Stimulated activated CD8-positive, alpha-beta memory T cell treated with anti-CD3 and anti-CD28 coated beads, Interleukin-15, amount 100 ng/mL, for 48 hours (primary cell): ENCODE measurements at places on chromosomes 1 and 21.

- DNase-seq, result no peak
Observed at GRCh38 chr1:227994632-227995300, 12.0 kb upstream of the WNT3A start.

DNA sequence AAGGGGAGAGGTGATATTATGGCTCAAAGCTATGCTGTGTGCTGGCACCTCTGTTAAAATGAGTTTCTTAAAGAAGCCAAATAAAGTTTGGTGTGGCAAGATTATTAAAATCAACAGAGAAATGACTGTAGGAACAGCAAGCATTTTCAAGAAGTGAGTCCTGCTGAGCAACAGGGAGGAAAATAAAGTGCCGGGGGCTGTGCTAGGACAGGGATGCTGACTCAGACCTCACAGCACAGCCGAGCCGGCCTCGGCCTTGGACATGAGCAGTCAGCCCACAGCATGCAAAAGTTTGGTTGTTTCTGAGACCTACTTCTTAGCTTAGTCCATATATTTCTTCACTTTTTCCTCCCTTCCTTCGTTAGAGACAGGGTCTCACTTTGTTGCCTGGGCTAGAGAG lies 19.2 kb downstream of the CNIH3 start:
- no peak for DNase-seq

- DNase-seq, result no peak
Observed at GRCh38 chr1:64084451-64084850, 119.0 kb upstream of the UBE2U start.

GRCh38 chr21:16308269-16308668 lies 578.5 kb downstream of the USP25 start:
- DNase-seq, result no peak

DNA sequence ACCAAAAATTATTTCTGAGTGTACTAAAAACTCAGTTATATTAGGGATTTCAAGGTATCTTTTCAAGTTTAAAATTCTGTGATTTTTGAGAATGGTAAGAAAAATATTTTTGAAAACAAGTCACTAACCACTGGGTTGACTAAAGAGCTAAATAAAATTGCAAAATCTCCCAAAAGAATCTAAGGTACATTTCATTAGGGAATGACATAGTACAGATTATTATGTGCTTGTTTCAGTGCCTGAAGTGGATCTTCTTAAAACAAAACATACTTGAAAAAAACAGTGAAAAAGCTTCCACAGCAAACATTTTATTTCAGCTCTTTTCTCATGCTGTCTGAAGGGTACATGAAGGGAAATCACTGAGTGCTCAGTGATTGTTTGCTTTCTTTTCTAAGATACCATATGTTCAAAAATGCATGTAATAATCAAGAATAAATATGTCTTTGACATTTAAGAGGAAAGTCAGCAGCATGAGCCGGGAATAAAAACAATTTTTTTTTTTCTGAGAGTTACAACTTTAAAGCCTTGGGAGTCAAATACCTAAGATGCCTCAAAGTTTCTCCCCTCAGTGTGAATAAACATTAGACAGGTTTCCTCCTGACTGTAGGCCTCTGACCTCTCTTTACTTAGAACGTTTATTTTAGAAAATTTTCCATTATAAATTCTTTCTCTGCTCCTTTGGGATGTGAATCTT lies 200.7 kb downstream of the KCNT2 start:
- no peak for DNase-seq
